Heart right ventricle (tissue), 16 donors: ENCODE measurements at places on chromosomes 7 and 10. TPM values are rescaled to one million over a fixed set of nuclear protein-coding genes. Genes with fewer than 3 reads are reported as not detected.

The LRMDA gene
- polyA plus RNA-seq = 8.3 TPM

The RAB19 gene
- polyA plus RNA-seq = not detected

The C10orf67 gene
- polyA plus RNA-seq = 0.15 TPM

The LIPJ gene
- 0.37 TPM for polyA plus RNA-seq

The PKD2L1 gene
- polyA plus RNA-seq = not detected

The NAT16 gene
- not detected for polyA plus RNA-seq

The FAM25G gene
- polyA plus RNA-seq = not detected

The PRKCQ gene
- not detected for polyA plus RNA-seq

The SDHAF3 gene
- polyA plus RNA-seq = 10.8 TPM

The ADCYAP1R1 gene
- polyA plus RNA-seq = 0.59 TPM

The CTAGE6 gene
- polyA plus RNA-seq = 0.22 TPM

GRCh38 chr7:132368246-132368900, 207.9 kb downstream of the PLXNA4 start:
- no peaks in the 10 kb centered on the region for H3K4me1 ChIP-seq
- H3K27me3 ChIP-seq = no peaks in the 10 kb centered on the region
- no peaks in the 10 kb centered on the region for H3K36me3 ChIP-seq

GRCh38 chr7:80666376-80666775, 27.9 kb downstream of the CD36 start:
- peak overlapping the region; percentile 18 for H3K27ac ChIP-seq
- peaks cover 100% of the 10 kb centered on the region for H3K36me3 ChIP-seq
- no peaks in the 10 kb centered on the region for H3K27me3 ChIP-seq
- H3K4me3 ChIP-seq = no peak overlapping the region
- peaks cover 19% of the 10 kb centered on the region for H3K4me1 ChIP-seq
- DNase-seq = no peak

- H3K27ac ChIP-seq = no peak overlapping the region
- no peaks in the 10 kb centered on the region for H3K27me3 ChIP-seq
- no peaks in the 10 kb centered on the region for H3K36me3 ChIP-seq
- no peak overlapping the region for H3K4me3 ChIP-seq
- H3K4me1 ChIP-seq = no peaks in the 10 kb centered on the region
Observed at GRCh38 chr7:145957160-145957890, 159.3 kb upstream of the CNTNAP2 start.

DNA sequence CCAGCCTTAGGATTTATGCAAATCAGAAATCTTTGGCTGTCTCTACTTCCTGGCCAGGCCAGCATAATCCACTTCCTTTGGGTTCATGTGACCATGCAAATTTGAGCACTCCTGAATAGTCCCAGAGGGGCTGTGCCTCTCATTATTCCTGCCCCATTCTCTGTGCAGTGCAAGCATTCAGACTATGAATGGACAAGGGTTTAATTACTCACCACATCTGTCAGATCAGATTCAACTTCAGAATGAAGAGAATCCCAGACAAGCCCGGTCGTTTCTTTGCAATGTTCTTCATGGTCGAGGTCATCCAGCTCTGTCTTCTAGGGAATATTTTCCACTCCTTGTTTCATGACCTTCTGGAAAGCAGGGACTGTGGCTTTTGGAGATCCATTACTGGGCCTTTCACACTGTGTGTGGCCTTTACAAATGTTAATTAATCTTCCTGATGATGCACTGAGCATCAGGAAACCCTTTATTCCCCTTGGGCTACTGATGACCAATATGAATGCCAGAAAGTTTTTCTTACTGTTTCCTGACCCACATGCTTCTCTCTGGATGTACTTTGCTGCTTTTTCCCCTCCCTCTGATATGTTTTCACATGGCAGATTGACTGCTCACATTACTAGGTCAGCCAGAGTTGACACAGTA, 217.6 kb upstream of the TCF7L2 start:
- peak overlapping the region; percentile 36 for H3K27ac ChIP-seq
- H3K4me3 ChIP-seq = no peak overlapping the region
- DNase-seq = no peak
- no peaks in the 10 kb centered on the region for H3K36me3 ChIP-seq

DNA sequence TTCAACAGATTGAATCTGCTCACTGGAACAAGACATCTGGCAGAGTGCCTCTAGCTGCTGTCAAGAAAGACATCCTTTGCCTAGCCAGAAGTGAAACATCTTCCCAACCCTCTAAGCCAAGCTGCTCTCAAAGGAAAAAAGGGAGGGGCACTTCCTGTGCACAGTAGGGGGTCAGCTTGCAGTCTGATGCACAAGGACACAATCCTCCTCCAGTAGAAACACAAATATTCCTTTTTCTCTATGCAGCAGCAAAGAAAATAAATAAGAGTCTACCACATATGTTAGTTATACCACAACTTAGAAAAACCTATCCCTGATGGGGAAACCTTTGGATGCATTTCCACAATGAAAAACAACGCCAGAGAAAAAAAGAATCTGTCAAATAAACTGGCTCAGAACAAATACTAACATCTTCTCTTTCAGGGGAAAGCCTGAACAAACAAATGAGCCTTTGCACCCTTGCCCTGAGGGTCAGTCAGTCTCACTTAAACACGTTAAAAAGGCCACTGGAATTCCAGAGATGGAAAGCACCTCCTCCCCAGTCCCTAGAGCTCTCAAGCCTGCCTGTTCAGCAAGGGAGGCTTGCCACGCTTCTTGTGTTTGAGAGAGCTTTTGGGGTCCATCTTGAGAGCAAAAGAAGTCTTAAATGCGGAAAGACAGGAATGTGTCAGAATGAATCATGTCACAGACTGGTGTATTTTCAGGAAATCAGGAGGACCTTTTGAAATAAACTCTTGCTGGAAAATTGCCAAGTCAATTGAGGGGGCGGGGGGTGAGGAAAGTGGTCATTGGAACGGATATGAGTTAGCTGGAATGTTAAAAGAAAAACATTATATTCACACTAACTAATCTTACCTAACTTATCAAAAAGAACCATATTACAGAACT, 7.5 kb downstream of the LAMB1 start:
- peaks cover 55% of the 10 kb centered on the region for H3K36me3 ChIP-seq
- peak overlapping the region; percentile 59 for H3K27ac ChIP-seq
- H3K4me3 ChIP-seq = no peak overlapping the region

- DNase-seq = no peak
- H3K36me3 ChIP-seq = no peaks in the 10 kb centered on the region
- no peak overlapping the region for H3K4me3 ChIP-seq
- no peak overlapping the region for H3K27ac ChIP-seq
- H3K27me3 ChIP-seq = no peaks in the 10 kb centered on the region
Observed at GRCh38 chr10:121373411-121373810, 224.8 kb downstream of the FGFR2 start.

GRCh38 chr10:93458821-93459257, 23.3 kb downstream of the MYOF start:
- peak overlapping the region; percentile 47 for H3K27ac ChIP-seq
- H3K27me3 ChIP-seq = no peaks in the 10 kb centered on the region
- no peak overlapping the region for H3K4me3 ChIP-seq
- H3K36me3 ChIP-seq = no peaks in the 10 kb centered on the region
- peak; percentile 27 for DNase-seq

DNA sequence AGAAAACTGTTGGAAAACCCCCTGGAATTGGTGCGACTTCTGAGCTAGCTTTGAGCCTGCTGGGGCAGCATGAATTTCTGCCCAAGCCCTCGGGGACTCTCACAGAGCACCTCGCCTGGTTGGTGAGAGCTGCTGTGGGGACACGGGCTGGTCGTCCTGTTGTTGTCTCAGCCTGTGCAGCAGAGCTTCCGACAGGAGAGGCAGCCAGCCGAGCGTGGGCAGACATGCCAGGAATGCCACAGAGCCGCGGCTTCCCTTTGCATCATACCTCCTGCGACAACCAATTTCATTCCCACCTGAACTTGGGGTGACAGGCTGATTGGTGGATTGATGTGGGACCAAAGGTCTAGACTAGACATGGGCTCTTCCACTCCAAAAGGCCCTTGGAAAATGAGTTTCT, 60.2 kb upstream of the NRBF2 start:
- DNase-seq = no peak
- H3K4me3 ChIP-seq = no peak overlapping the region
- H3K36me3 ChIP-seq = no peaks in the 10 kb centered on the region
- H3K4me1 ChIP-seq = no peaks in the 10 kb centered on the region
- H3K27me3 ChIP-seq = peaks cover 38% of the 10 kb centered on the region

DNA sequence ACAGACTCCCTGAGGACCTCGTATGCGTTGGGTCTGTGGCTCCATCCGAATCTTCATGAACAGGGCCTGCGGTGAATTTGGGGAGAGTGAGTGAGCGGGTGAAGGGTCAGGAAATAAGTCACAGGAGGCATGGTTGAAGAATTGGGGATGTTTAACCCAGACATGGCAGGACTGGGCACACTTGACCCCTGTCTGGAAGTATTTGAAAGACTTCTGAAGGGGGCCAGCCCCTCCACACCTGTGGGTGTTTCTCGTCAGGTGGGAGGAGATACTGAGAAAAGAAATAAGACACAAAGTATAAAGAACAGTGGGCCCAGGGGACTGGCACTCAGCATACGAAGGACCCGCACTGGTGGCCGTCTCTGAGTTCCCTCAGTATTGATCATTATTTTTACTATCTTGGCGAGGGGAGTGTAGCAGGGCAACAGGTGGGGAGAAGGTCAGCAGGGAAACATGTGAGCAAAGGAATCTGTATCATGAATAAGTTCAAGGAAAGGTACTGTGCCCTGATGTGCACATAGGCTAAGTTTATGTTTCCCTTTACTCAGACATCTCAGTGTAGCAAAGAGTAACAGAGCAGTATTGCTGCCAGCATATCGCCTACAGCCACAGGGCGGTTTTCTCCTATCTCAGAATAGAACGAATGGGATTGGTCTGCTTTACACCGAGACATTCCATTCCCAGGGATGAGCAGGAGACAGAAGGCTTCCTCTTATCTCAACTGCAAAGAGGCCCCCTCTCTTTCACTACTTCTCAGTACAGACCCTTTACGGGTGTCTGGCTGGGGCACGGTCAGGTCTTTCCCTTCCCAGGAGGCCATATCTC, 38.2 kb upstream of the PFKFB3 start:
- peaks cover 55% of the 10 kb centered on the region for H3K4me1 ChIP-seq
- H3K4me3 ChIP-seq = peak overlapping the region; percentile 88
- peak overlapping the region; percentile 91 for H3K27ac ChIP-seq
- H3K27me3 ChIP-seq = no peaks in the 10 kb centered on the region

DNA sequence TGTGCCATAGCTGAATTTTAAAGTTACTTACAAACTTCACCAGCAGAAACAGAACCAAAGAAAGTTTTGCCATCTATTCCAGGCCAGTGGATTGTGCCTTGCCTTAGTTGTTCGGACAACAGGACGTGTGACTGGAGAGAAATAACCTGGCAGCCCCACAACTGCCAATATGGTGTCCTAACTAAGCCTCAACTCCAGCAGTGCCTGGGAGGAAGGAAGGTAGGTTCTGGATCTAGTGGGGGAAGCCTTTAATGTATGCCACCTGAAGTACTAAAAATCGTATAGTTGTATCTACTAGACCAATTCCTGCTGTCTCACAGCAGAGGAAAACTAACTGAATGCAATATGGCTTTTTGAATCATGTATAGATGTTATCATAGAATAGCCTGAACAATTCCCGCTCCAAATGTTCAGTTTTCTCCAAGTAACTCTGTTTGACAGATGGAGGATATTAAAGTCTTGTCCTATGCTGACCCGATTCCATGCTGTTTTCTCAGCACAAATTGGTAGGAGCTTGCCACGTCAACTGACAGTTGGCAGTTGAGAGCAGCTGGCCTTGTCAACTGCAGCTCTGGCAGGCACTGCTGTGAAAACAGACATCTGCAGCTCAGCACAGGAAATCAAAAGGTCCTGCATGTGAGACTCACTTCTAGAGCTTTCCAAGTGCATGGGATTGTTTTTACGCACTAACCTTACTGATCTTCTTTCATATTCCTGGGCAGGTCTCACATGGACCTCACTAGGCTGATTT, 84.5 kb upstream of the WNT16 start:
- no peaks in the 10 kb centered on the region for H3K36me3 ChIP-seq
- H3K4me3 ChIP-seq = no peak overlapping the region
- no peaks in the 10 kb centered on the region for H3K4me1 ChIP-seq

- no peaks in the 10 kb centered on the region for H3K27me3 ChIP-seq
- DNase-seq = no peak
- H3K27ac ChIP-seq = no peak overlapping the region
- peaks cover 17% of the 10 kb centered on the region for H3K4me1 ChIP-seq
Observed at GRCh38 chr7:2169923-2170575, 62.7 kb downstream of the MAD1L1 start.

DNA sequence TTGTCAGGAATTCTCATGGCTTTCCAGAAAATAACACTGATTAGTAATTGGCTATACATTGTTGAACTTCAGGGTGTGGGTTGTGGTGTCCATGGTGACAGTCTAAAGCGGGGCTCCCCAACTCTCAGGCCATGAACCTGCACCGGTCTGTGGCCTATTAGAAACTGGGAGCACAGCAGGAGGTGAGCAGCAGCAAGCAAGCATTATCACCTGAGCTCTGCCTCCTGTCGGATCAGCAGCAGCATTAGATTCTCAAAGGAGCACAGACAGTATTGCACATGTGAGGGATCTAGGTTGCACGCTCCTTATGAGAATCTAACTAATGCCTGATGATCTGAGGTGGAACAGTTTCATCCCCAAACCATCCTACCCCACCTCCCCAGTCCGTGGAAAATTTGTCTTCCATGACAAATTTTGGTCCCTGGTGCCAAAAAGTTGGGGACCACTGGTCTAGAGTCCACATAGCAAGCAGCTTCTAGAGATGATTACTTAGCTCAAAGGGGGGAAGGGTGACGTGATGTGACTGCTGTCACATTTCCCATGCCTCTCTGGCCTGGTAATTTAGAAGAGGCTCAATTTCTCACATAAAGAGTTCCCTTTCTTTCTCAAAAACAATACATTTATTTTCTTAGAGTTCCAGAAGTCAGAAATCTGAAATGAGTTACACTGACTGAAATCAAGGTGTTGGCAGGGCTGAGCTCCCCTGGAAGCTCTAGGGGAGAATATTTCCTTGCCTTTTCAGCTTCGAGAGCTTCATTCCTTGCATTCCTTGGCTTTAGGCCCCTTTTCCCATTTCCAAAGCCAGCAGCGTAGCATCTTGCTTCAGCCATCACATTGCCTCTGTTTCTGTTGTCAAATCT, 17.6 kb upstream of the FAM221A start:
- H3K4me1 ChIP-seq = no peaks in the 10 kb centered on the region
- H3K27me3 ChIP-seq = no peaks in the 10 kb centered on the region
- no peak for DNase-seq
- H3K4me3 ChIP-seq = no peak overlapping the region
- H3K36me3 ChIP-seq = no peaks in the 10 kb centered on the region
- no peak overlapping the region for H3K27ac ChIP-seq
